ENCODE measurements at places on chromosomes 1 and 21.

DNA sequence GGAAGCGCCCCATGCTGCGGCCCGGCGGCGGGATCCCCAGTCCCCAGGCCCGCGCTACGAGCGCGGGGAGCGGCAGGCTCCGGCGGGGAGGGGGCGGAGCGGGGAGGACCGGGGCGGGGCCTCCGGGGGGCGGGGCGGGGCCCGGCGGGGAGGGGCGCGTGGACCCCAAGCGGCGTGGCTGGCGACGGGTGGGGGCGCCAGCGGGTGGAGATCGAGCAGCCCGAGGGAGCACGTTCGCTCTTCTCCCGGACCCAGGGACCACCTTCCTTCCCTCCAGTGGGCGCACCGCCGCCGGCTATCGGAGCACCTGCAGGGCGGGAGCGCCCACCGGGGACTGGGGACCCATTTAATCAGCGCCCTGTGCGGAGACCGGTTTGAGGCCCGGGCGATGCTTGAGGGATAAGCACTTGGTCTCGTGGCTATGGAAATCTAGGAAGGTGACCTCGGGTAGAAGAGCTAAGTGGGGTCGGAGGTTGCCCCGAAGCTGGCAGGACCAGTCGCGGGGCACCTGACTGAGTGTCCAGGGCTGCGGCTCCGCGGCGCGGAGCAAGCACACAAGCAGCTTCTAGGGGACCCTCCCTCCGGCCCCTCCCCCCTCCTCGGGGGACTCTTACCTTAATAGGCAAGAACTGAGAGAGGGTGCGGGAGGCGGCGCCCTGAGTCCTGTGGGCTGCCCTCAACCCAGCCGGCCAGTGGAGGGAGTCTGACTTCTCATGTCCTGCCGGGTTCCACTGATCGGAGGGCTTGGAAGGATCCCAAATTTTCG lies at the start of gene TSPAN2:
Gene TSPAN2 (minus strand): TSS at position 84 of the 766 bp plus-strand sequence. CDS start 71 bp downstream, at position 13.
- DNase-seq = no peak

- DNase-seq = no peak
These were observed 240.7 kb downstream of the FOXD2 start for GRCh38 chr1:47678464-47678980.

GRCh38 chr1:98965394-98965793 lies 39.3 kb downstream of the PLPPR5 start:
- no peak for DNase-seq

DNA sequence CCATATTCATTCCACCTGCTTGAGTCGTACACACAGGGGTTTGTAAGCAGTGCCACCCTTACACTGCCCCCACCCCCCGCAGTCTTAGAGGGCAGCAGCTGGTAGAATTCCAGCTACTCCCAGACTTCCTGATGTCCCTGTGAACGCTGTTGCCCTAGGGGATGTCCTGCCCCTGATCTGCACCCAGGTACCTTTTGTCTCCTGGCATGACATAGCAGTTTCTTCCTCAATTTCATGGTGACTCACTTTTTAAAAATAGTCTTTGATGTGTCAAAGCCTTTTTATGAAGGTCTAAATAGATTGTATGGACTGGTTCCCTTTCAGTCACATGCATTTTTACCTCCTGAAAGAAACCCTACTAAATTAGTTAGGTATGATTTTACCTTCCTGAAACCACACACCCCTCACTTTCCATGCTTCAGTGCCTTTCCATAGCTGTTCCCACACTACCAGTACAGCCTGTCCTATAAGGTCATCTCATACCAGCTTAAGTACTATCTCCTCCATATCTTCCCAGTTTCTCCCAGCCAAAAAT lies 76.4 kb downstream of the ST3GAL3 start:
- DNase-seq = no peak

- DNase-seq = no peak
These were observed 36.2 kb downstream of the UBE2G2 start for GRCh38 chr21:44765231-44766013.

GRCh38 chr1:28640766-28641165 lies 2.1 kb downstream of the TAF12 start:
- DNase-seq = no peak

- DNase-seq = peak; percentile 32
These were observed 354.0 kb upstream of the DUSP10 start for GRCh38 chr1:222095606-222096475.

- no peak for DNase-seq
These were observed 48.8 kb downstream of the H3-3A start for GRCh38 chr1:226111098-226111882.

DNA sequence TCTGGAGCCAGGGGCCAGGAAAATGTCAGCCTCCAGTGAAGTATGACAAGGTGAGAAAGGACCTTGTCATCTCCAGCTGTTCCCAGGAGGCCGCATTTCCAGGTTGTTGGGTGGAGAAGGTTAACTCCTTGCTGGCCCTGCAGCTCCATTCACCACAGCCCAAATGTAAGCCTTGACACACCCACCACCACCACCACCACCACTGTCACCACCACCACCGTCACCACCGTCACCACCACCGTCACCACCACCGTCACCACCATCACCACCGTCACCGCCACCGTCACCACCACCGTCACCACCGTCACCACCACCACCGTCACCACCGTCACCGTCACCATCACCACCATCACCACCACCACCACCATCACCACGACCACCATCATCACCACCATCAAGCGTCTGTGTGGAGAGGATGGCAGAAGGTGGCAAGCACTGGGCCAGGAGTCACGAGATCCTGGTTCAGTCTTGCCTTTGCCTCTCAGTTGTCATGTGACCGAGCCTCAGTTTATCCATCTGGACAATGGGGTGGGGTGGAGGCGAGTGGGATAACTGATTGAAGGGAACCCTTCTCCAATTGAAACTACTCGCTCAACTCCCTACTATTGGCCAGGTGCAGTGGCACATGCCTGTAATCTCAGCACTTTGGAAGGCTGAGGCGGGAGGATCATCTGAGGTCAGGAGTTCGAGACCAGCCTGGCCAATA lies 21.2 kb upstream of the FAM131C start:
- DNase-seq = no peak

- no peak for DNase-seq
These were observed 84.1 kb upstream of the C21orf91 start for GRCh38 chr21:17903029-17903806.

DNA sequence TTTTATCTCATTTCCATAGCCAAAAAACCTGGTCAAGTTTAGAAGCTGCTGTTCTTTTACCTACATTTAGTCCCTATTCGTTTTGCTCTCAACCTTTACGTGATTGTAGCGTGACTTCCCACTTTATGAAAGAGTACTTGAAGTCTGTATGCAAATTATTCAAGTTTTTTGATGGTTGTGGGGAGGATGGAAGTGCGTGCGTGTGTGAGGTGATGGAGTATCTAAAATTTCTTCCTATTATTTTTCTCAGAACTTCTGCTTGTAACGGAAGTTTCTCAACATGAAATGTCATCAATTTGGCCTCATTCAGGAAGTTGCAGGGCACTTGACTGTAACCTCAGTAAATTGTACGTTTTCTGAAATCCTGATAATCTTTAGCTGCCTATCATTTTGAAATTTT lies 64.0 kb downstream of the SAMSN1 start:
- peak; percentile 87 for DNase-seq

GRCh38 chr1:186923486-186923885 lies 94.7 kb downstream of the PLA2G4A start:
- peak; percentile 8 for DNase-seq

GRCh38 chr1:4150262-4150661 lies 250.2 kb upstream of the C1orf174 start:
- no peak for DNase-seq

DNA sequence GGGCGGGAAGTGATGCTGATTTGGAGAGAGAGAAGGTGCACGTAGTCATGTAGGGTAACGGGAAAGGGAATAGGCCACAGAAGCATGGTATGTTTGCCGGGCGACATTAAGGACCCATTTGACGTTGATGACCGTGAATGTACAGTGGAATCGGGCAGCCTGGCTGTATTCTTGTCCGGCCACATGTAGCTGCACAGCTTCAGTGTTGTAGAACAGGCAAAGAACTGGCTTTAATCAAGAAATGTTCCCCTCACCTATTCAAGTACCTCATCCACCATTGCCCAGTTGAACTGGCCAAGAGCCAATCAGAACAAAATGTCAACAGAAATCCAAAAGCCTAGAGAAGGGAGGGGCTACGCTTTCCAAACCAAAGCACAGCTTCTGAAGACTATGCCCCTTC lies 104.8 kb downstream of the DHRS3 start:
- no peak for DNase-seq

GRCh38 chr1:199774433-199775089 lies 252.9 kb upstream of the NR5A2 start:
- no peak for DNase-seq

DNA sequence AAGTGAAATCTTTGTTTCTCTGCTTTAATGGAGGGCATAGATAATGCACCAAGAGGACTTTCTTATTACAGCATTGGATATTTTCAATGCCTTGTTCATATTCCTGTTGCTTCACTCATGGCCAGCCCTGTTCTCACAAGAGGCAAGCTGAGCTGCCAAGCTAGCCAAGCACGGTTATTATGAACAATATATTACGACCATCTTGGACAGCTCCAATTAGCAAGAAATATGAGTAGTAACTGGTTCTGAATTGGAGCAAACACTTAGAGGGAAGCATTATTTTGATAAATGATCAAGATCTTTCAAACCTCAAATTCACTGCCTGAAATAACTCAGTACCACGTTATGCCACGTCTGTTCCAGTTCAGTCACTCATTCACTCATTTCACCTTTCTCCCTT lies 159.8 kb downstream of the SETD4 start:
- no peak for DNase-seq
